ENCODE measurements at places on chromosomes 5 and 9.
A peak's percentile ranks its signal among the peaks of the same experiment; 100 is the strongest.

GRCh38 chr5:145118611-145119010, 716.5 kb downstream of the PRELID2 start:
- DNase-seq = no peak

DNA sequence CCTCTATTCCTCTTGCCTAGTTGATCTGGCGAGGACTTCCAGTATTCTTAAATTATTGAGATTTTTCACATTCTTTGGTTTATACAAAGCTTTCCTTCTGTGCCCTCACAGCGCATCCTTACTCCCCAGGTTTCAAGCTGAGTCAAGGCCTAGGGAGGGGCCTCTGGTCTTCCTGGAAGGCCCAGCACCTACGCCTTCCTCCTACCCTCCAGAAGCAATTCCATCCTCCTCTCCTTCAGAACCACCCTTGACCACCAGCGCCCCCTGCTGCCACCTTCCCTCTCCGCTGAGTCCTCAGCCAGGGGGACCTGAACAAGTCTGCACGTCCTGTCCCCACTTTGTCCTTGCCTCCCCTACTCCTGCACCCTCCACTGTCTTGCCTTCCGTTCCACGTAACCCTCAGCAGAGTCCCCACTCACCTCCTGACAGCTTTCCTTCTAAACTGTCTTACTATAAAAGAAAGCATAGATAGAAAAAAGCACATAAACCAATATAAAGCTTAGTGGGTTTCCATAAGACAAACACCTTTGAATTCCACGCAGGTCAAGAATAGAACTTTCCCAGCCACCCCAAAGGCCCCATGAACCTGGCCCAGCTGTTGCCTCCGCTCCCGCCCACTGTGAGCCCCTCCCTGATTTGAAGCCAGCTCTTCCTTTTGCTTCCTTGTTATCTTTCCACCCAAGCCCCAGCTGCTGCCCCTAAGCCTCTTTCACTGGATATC, 63.0 kb upstream of the CTSL start:
- peak; percentile 45 for DNase-seq

GRCh38 chr5:42514754-42515153, 91.5 kb downstream of the GHR start:
- no peak for DNase-seq

- no peak for DNase-seq
These were observed 179.1 kb downstream of the AOPEP start for GRCh38 chr9:94905606-94906005.

DNA sequence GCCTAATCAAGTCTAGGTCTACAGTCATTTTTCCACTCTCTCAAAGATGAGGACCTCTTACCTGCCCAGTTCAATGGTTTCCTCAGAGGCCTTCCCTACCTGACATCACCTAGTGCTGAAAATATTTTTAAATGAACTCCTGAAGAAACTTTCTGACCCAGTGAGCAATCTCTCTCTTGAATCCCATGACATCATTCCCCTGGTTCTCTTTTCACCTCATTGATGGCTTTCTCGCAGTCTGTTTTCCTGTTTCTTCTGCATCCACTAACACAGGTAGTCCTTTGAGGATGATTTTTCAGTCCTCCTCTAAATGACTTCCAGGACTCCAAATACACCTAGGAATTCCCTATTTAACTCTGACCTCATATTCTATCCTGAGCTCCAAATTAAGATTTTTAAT, 40.3 kb downstream of the SCAI start:
- no peak for DNase-seq

GRCh38 chr9:79570448-79571308, 1.1 kb upstream of the TLE4 start:
- DNase-seq = no peak

- DNase-seq = no peak
These were observed 247.1 kb downstream of the SYK start for GRCh38 chr9:91048749-91049148.

DNA sequence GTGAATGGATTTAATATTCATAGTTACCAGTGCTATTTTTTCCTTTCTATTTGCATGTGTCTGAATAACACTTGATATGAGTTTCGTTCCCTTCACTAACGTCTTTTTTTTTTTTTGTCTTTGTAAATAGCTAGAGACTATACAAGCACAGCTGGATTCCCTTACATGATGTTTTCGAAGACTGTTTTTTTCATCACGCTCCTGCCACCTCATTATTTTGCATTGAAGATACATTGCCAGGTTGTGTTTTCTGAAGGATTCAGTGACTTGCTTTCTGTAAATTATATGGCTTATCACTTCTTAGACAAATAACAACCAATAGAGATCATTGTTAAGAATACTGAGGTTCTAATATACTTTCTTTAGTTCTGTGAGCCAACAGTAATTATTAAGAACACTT, 207.5 kb downstream of the COMMD10 start:
- no peak for DNase-seq

GRCh38 chr9:1536522-1537170, 478.5 kb upstream of the SMARCA2 start:
- DNase-seq = no peak

- no peak for DNase-seq
These were observed 250.3 kb downstream of the TUSC1 start for GRCh38 chr9:25427898-25428297.

- DNase-seq = no peak
These were observed 48.7 kb downstream of the SLC36A1 start for GRCh38 chr5:151496041-151496484.

DNA sequence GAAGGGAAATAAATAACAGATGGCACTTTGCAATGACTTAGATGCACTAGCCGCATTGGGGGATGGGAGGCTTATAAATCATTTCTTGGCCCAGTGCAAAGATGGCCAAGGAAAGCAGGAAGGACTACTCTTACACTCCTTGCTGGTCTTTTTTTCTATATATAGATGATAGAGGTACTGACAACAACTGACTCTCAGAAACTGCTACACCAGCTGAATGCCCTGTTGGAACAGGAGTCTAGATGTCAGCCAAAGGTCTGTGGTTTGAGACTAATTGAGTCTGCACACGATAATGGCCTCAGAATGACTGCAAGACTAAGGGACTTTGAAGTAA, 1.7 kb downstream of the CCNG1 start:
- DNase-seq = no peak

- DNase-seq = no peak
These were observed 164.3 kb upstream of the CLINT1 start for GRCh38 chr5:158023266-158023665.

- peak; percentile 92 for DNase-seq
These were observed 923 bp upstream of the PLK2 start for GRCh38 chr5:58460732-58461286.

- DNase-seq = no peak
These were observed 192.9 kb upstream of the RAD23B start for GRCh38 chr9:107090218-107090617.

GRCh38 chr5:158648631-158649030, 451.1 kb downstream of the EBF1 start:
- no peak for DNase-seq

DNA sequence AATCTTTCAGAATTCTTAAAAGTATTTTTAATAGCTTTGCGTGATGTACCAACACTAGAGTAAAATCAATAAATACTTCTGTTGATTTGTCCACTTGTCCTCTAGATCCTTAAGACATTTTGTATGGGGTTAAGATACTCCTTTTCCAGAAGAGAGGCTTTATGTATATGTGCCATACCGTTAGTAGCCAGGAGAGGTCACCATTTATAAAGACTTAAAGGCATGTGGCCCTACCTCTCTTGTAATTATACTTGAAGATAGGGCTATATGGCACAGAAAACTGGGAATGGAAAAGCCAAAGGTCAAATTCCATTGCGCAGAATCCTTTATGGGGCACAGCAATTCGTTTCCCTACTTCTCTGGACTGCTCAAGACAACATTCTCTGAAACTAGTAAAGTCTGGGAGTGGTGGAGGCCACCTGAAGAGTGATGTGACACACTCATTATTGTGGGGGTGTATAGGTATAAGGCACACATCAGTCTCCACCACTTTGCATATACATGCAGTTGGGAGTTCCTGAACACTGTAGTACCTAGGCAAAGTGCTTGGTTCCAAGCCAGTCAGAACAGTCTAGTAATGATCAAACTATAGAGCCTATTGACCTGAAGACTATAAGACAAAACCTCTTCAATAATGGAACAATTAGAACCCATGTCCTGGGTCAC, 140.1 kb upstream of the FBXL17 start:
- no peak for DNase-seq

GRCh38 chr9:82129708-82130107, 141.1 kb downstream of the SPATA31D1 start:
- DNase-seq = no peak

GRCh38 chr5:14581891-14582796, 552 bp downstream of the OTULINL start:
- peak; percentile 63 for DNase-seq

GRCh38 chr9:98506422-98507054, 202.2 kb downstream of the GABBR2 start:
- DNase-seq = no peak

GRCh38 chr9:97726716-97727115, 29.6 kb upstream of the XPA start:
- no peak for DNase-seq

DNA sequence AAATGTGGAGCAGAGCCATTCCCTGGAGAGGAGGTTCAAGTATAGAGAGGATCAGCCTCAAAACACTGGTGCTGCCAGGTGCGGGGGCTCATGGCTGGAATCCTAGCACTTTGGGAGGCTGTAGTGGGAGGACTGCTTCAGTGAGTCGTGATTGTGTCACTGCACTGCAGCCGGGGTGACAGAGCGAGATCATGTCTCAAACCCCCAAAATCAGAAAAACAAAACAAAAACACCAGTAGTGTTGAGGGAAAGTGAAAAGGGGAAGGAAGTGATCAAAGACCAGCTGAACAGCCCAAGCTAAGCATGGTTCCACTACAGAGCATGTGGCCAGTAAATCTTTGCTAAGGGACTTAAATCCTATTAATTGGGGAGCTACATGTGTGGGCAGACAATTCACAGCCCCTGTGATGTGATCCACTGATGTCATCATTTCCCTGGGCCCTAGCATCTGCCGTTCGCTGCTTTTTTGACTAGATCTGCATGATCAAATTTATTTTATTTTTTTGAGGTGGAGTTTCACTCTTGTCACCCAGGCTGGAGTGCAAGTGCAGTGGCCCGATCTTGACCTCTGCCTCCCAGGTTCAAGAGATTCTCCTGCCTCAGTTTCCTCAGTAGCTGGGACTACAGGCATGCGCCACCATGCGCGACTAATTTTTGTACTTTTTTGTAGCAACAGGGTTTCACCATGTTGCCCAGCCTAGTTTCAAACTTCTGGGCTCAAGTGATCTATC, 2.7 kb upstream of the PCBD2 start:
- DNase-seq = no peak

- DNase-seq = no peak
These were observed 3.0 kb downstream of the TXNDC15 start for GRCh38 chr5:134877159-134877558.

GRCh38 chr5:82129723-82130285, 148.3 kb downstream of the RPS23 start:
- no peak for DNase-seq

GRCh38 chr5:148378670-148379069, 5.1 kb upstream of the FBXO38 start:
- no peak for DNase-seq

DNA sequence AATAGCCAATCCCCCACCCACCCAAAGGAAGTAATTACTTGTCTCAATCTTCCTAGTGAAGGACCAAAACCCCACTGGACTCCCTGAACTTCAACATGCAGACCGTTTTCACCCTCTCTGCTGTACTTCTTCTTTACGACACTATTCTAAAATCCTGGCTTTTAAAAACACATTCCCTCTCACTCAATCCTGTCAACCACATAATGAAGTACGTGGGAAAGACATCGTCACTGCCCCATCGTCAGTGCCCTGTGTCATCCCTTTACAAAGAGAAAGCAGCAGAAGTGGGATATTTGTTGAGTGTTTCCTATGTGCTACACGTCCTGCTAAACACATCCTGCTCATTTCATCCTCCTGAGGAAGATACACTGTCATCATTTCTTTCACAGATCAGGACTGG, 54.2 kb downstream of the MAPKAP1 start:
- no peak for DNase-seq

DNA sequence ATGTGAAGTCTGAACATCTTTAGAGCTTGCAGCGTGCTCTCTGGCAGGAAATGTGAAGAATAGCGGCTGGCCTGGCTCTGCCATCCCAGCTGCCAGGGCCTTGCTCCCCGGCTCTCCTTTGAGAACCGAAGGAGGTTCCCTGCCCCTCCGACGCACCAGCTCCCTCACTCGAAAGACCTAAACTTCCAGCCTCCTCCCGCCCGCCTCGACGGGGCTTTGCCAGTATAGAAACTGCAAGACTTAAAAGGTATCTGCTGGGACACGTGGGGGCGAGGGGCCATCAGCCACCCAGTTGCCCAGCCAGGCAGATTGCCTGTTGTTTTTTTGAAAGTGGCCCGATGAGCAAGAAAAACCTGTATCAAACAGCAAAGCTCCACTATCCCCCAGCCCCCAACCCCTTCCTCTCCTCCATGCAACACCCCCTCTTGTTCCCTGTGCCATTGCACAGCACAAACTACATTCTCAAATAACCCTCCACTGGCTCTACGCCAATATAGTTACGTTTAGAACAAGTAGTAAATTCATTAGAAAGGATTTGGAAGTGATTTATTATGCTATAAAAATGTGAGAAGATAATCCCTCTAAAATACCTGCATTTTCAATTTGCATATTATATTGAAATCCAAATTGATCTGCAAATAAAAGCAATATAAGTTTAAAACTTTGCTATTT, 331.9 kb downstream of the MED10 start:
- DNase-seq = no peak

GRCh38 chr9:68540712-68541535, at the start of gene TMEM252:
TSS of gene TMEM252 (minus strand) at chr9:68540883. CDS start at chr9:68540814, 69 bp downstream.
- DNase-seq = no peak

DNA sequence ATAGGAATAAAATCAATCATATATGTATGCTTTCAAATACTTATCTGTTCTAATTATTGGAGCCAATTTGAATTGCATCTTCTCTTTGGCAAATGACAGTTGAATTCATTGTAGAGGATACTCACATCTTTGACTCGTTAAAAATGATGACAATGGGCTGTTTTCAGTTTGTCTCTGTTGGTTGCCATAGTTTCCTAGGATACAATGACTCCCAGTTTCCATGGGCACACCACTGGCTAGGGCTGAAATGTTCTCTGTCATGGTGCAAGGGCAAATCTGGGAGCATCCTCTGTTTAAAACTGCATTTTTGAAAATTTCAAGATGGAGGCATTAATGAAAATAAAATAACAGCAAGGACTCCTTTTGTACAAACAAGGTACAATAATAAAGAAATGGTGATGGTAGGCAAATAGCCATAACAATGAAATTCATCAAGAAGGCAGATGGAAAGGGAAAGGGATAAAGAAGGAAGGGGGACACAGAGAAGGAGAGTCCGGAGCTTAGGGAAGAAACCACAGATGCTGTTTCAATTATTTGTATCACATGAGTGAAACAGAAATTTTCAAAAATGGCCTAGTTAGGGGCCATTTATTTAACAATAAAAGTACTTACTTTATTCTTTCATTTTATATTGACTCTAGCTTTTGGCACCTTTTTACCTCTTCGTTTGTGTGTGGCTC, 378.8 kb upstream of the SEMA6A start:
- DNase-seq = no peak

- no peak for DNase-seq
These were observed 64.8 kb downstream of the DPYSL3 start for GRCh38 chr5:147445090-147445489.

GRCh38 chr5:58849921-58850667, 267.2 kb downstream of the RAB3C start:
- DNase-seq = no peak

All from stimulated activated CD4-positive, alpha-beta T cell treated with anti-CD3 and anti-CD28 coated beads, Interleukin-1b, Interleukin-23, amount 100 ng/mL, for 1 hour (primary cell).